Memory B cell (primary cell): ENCODE measurements at places on chromosomes 16 and 17.

- no peaks in the 10 kb centered on the region for H3K27me3 ChIP-seq
- no peaks in the 10 kb centered on the region for H3K36me3 ChIP-seq
- H3K4me1 ChIP-seq, result peaks cover 19% of the 10 kb centered on the region
- no peak overlapping the region for H3K4me3 ChIP-seq
- DNase-seq, result no peak
These were observed 16.7 kb upstream of the MYO18A start for GRCh38 chr17:29196769-29197515.

DNA sequence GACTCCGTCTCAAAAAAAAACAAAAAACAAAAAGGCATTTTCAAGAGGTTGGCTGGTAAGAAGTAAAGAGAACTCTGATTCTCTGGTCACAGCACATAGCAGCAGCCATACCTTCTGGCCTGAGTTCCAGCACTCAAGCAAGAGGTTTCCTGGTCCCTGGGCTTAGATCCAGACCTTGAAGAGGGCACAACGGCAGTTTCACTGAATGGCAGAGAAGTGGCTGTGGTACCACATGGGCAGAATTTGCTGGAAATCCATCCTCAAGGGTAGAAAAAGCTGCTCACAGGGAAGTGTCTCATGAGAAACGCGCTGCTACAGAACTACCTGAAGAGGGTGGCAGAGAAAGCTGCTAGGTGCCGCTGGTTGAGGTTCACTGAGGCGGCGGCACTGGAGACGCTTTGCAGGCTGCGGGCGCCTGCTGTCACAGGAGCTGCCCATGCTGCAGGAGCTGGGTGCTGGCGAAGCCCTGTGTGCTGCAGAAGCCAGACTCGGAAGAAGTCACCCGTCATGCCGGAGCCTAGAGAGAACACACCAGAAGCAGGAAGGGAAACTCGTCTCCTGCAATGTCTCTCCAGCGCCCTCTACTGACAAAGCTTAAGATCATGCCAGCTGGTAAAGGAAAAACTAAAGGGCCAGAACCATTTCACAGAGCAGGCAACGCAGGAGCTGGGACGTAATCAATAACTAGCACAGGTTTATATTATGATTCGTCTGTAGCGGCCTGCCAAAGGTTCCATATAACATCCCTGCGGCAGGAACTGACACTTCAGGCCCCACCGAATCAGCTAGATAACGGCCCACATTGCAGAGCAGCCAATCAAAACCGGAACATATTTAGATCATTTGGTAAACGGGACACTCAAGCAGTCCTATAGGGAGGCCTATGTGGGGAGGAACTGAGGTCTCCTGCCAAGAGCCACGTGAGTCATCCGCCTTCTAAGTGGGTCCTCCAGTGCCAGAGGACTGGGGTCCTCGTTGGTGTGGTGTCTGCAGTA, 5.4 kb upstream of the ZNF213 start:
- peaks cover 28% of the 10 kb centered on the region for H3K4me1 ChIP-seq
- peak; percentile 73 for DNase-seq
- H3K27ac ChIP-seq, result peak overlapping the region; percentile 88
- H3K27me3 ChIP-seq, result no peaks in the 10 kb centered on the region

DNA sequence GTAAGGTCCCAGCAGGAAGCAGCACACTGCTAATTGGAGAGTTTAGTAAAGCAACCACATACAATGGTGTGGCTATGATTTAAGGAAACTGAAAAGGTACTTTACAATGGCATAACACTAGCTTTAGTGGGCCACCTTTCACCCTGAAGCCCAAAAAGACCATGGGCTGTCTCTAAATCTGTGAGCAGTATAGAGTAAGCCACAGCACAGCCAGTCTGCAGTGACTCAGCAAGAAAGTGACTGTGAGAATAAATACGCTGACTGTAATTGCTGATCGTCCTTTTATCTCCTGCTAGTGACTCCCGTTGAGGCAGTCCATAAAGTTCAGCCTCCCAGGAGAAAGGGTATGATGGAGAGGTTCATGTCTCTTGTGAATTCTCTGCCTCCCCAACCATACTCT, 679.8 kb upstream of the KIF2B start:
- H3K4me3 ChIP-seq, result no peak overlapping the region
- H3K27ac ChIP-seq, result no peak overlapping the region
- no peak for DNase-seq
- no peaks in the 10 kb centered on the region for H3K4me1 ChIP-seq

GRCh38 chr16:48913384-48913783, 303.4 kb upstream of the N4BP1 start:
- no peaks in the 10 kb centered on the region for H3K4me1 ChIP-seq
- H3K27me3 ChIP-seq, result no peaks in the 10 kb centered on the region
- H3K36me3 ChIP-seq, result no peaks in the 10 kb centered on the region
- H3K4me3 ChIP-seq, result no peak overlapping the region
- DNase-seq, result no peak

GRCh38 chr17:42579794-42580551, 2.4 kb upstream of the PSMC3IP start:
- peaks cover 19% of the 10 kb centered on the region for H3K4me1 ChIP-seq
- no peak overlapping the region for H3K27ac ChIP-seq
- H3K27me3 ChIP-seq, result no peaks in the 10 kb centered on the region
- peak overlapping the region; percentile 37 for H3K4me3 ChIP-seq

GRCh38 chr17:45784293-45784740, at the start of gene CRHR1:
TSS of gene CRHR1 (plus strand) at chr17:45784320. CDS start at chr17:45784545, 225 bp downstream.
- peaks cover 2% of the 10 kb centered on the region for H3K4me1 ChIP-seq
- H3K27me3 ChIP-seq, result peaks cover 28% of the 10 kb centered on the region
- no peak for DNase-seq
- H3K4me3 ChIP-seq, result peak within 1 kb of the TSS; percentile 76
- no peaks in the 10 kb centered on the region for H3K36me3 ChIP-seq

- peak overlapping the region; percentile 65 for H3K27ac ChIP-seq
- H3K4me3 ChIP-seq, result peak overlapping the region; percentile 86
- H3K27me3 ChIP-seq, result peaks cover 1% of the 10 kb centered on the region
These were observed 2.3 kb downstream of the C17orf58 start for GRCh38 chr17:67993998-67994361.

GRCh38 chr17:7441266-7441665, 2.0 kb downstream of the FGF11 start:
- no peak for DNase-seq
- peaks cover 30% of the 10 kb centered on the region for H3K4me1 ChIP-seq
- no peak overlapping the region for H3K4me3 ChIP-seq
- H3K27me3 ChIP-seq, result peaks cover 38% of the 10 kb centered on the region
- peaks cover 6% of the 10 kb centered on the region for H3K36me3 ChIP-seq

DNA sequence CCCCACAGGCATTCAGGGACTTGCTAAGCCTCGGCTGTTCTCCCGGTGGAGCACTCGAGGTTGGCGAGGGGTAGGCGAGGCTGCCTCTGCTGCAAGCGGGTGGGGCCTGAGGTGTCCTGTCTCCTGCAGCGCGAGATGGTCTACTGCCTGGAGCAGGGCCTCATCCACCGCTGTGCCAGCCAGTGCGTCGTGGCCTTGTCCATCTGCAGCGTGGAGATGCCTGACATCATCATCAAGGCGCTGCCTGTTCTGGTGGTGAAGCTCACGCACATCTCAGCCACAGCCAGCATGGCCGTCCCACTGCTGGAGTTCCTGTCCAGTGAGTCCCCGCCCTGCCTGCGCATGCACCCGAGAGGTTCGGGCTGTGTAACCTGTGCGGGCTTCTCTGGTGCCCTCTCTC, 26.3 kb downstream of the TSC2 start:
- H3K4me1 ChIP-seq, result no peaks in the 10 kb centered on the region
- H3K4me3 ChIP-seq, result no peak overlapping the region
- H3K27me3 ChIP-seq, result no peaks in the 10 kb centered on the region
- H3K36me3 ChIP-seq, result peaks cover 24% of the 10 kb centered on the region
- H3K27ac ChIP-seq, result no peak overlapping the region

DNA sequence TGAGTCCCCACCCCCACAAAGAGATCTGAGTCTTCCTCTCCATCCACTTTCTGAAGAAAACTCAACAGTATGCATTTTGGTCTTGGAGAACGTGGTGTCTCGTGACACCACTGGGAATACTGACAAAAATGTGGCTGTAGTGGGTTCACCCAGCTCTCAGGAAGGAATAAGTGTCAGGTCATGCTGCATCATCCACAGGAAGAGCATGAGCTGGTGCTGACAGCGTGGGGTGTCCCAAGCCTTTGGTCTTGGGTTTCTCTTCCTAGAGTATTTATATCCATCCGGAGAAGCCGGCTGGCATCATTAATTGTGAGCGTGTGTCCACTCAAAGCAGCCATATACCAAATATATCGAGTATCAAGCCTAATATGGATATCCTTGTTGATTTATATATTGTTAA, 55.9 kb downstream of the C17orf67 start:
- no peak overlapping the region for H3K4me3 ChIP-seq
- peaks cover 10% of the 10 kb centered on the region for H3K4me1 ChIP-seq
- peaks cover 27% of the 10 kb centered on the region for H3K27me3 ChIP-seq
- H3K36me3 ChIP-seq, result no peaks in the 10 kb centered on the region
- no peak for DNase-seq

DNA sequence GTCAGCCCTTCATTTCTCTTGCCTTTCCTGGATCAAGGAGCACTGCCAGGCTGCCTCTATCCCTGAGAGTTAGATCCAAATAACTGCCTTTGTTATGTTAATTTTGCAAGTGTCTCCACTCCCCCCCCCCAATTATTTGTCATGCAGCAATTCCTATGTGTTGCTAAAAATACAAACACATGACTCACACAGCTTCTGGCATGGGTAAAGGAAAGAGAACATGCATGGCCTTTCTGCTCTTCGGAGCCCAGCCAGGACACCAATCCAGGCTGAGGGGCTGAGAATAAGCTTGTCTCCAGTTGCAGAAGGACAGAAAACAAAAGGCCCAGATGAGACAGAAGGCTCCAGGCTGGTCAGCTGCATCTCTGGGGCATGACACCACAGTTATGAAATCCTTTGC, 148.0 kb upstream of the TNRC6C start:
- no peaks in the 10 kb centered on the region for H3K36me3 ChIP-seq
- H3K4me1 ChIP-seq, result no peaks in the 10 kb centered on the region
- no peak overlapping the region for H3K27ac ChIP-seq
- no peak overlapping the region for H3K4me3 ChIP-seq
- H3K27me3 ChIP-seq, result peaks cover 6% of the 10 kb centered on the region
- no peak for DNase-seq

DNA sequence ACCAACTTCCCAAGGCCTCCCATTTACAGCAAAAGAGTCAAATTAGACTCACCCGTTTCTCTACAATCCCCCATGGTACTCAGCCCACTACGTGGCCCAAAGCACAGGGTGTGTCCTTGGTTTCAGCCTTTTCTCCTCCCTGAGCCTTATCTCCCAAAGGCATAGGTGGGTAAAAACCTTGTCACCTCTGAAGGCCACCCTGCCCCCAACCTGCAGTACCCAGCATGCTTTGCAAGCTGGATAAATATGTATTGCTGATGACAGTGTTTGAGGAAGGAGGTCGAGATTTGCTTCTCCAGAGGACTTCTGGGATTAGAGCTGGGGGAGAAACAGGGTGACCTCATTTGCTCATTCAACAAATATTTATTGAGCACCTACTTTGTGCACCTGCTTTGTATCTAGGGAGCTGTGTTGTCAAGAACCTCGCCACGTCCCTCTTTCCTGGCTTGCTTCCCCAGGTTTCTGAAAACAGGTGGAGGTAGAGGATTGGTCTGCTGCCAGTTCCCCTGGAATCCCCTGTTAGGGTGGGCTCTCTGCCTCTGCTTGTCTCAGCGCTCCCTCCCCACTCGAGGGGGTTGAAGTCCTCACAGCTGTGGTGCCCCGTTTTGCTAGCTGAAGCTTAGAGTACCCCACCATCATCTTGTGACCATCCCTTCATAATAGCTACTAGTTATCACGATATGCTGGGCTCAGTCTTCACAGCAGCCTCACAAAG, 3.0 kb downstream of the LASP1 start:
- no peaks in the 10 kb centered on the region for H3K27me3 ChIP-seq
- H3K4me3 ChIP-seq, result peak overlapping the region; percentile 24
- peak overlapping the region; percentile 76 for H3K27ac ChIP-seq
- no peak for DNase-seq
- peaks cover 68% of the 10 kb centered on the region for H3K4me1 ChIP-seq
